ENCODE measurements at places on chromosomes 1 and 21. TPM values are rescaled to one million over a fixed set of nuclear protein-coding genes. Genes with fewer than 3 reads are reported as not detected.

Gene RORC
- not detected for total RNA-seq

Gene HSD3B1
- not detected for total RNA-seq

Gene SIKE1
- total RNA-seq: 74.4 TPM

Gene SUSD4
- under 0.01 TPM for total RNA-seq

Gene ADAMTS4
- total RNA-seq: 13.9 TPM

Data from endothelial cell of coronary artery (primary cell).